Activated T-cell treated with anti-CD3 and anti-CD28 coated beads, Interleukin-2, amount 50 U/mL, for 72 hours (primary cell): ENCODE measurements at places on chromosomes 11 and 22. TPM values are rescaled to one million over a fixed set of nuclear protein-coding genes. Genes with fewer than 3 reads are reported as not detected.

GRCh38 chr22:49282596-49282995 lies 545.1 kb downstream of the BRD1 start:
- no peaks in the 10 kb centered on the region for H3K27me3 ChIP-seq
- H3K4me1 ChIP-seq, result no peaks in the 10 kb centered on the region
- H3K4me3 ChIP-seq, result no peak overlapping the region

DNA sequence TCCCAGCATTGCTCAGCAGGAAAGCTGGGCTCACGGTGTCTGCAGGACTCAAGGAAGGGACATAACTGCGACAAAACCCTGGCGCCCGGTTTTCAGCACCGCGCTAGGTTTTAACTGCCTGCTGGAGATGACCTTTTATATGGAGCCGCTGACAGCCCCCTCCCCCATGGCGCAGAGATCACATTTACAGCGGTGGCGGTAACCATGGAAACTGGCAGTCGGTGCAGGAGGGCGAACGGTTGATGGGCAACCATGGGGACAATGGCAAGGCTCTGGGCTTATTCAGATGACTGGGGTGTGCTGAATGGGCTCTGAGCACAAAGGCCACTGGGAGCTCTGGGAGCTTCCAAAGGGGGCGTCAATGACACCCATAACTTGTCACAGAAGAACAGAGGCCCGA lies 37.2 kb downstream of the CELSR1 start:
- H3K27ac ChIP-seq, result no peak overlapping the region
- H3K27me3 ChIP-seq, result peaks cover 8% of the 10 kb centered on the region
- peaks cover 9% of the 10 kb centered on the region for H3K4me1 ChIP-seq
- no peaks in the 10 kb centered on the region for H3K36me3 ChIP-seq
- DNase-seq, result no peak
- no peak overlapping the region for H3K4me3 ChIP-seq

GRCh38 chr22:48459859-48460823 lies 1367.5 kb downstream of the BRD1 start:
- H3K4me3 ChIP-seq, result no peak overlapping the region
- no peaks in the 10 kb centered on the region for H3K36me3 ChIP-seq
- no peaks in the 10 kb centered on the region for H3K4me1 ChIP-seq

- peak overlapping the region; percentile 100 for H3K4me3 ChIP-seq
- no peaks in the 10 kb centered on the region for H3K27me3 ChIP-seq
- peaks cover 2% of the 10 kb centered on the region for H3K36me3 ChIP-seq
- DNase-seq, result no peak
- H3K27ac ChIP-seq, result peak overlapping the region; percentile 100
- peaks cover 32% of the 10 kb centered on the region for H3K4me1 ChIP-seq
These were observed 2.1 kb downstream of the TRAF6 start for GRCh38 chr11:36507824-36508489.

DNA sequence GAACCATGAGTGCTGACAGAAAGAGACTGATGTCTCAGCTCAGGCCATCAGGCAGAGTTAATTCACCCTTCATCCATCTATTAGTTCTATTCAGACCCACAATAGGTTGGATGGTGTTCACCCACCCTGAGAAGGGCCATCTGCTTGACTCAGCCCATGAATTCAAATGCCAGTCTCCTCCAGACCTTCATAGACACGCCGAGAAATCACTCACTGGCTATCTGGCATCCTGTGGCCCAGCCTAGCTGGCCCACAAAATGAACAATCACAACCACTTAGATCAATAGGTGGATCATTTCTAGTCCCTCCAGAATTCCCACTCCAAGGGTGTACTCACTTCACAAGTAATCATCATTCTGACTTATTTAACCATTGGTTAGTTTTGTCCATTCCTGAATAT lies 58.2 kb downstream of the MYEOV start:
- H3K27me3 ChIP-seq, result no peaks in the 10 kb centered on the region
- H3K36me3 ChIP-seq, result peaks cover 1% of the 10 kb centered on the region
- H3K4me1 ChIP-seq, result peaks cover 9% of the 10 kb centered on the region

DNA sequence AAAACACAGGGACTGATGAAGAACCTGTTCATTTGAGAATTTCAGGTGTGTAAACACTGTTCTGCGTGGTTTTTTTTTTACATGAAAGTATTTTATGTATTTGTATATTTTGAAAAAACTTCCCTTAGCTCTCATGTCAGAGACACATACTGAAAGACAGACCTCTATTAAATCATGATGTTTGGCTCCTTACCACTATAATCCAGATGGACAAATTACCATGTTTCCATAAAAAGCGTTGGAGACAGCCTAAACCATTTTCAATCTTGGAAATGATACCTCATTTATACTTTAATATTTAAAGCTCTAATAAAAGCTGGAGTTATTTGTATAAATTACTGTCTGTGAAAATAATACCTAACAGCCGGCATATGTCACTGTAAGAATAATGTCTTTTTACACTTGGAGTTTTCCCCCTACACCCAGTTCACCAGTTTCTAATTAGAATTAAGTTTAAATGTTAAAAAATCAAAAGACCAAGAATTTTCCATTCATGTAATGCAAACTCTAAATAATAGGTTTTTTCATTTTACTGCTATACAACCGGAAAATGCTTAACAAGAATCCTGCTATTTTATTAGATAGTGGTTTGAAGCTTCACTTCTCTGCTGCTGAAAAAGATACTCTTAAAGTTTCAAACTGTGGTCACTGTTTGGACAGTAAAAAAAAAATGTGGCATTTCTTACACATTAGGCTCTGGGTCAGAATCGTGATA lies 30.8 kb downstream of the APLP2 start:
- H3K27me3 ChIP-seq, result no peaks in the 10 kb centered on the region
- no peaks in the 10 kb centered on the region for H3K36me3 ChIP-seq
- H3K4me3 ChIP-seq, result no peak overlapping the region
- DNase-seq, result no peak
- H3K4me1 ChIP-seq, result no peaks in the 10 kb centered on the region

DNA sequence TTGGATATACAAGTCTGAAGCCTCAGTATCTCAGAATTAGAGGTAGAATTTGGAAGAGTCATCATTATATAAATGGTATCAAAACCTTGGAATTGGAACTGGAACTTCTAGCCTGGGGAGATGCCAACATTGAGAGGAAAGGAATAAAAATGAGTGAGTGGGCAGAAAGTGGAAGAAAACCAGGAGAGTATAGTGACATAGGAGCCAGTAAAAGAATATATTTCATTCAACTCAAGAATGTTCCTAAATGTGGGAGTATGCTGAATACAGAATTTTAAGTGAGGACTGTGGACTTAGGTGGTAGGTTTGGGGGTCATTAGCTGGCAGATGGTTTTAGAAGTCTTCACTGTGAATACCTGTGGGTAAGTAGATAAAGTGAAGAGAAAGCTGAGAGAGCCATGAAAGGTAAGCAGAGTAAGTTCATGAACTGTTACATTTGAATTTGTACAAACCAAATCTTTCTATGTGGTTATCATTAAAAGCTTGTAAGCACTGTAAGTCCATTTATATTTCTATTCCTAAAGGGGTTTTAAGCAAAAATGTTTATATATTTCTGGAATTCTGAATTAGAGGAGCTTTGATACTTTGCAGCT lies 60.2 kb downstream of the PDHX start:
- peak overlapping the region; percentile 44 for H3K27ac ChIP-seq
- H3K4me3 ChIP-seq, result no peak overlapping the region
- no peak for DNase-seq
- peaks cover 11% of the 10 kb centered on the region for H3K4me1 ChIP-seq

DNA sequence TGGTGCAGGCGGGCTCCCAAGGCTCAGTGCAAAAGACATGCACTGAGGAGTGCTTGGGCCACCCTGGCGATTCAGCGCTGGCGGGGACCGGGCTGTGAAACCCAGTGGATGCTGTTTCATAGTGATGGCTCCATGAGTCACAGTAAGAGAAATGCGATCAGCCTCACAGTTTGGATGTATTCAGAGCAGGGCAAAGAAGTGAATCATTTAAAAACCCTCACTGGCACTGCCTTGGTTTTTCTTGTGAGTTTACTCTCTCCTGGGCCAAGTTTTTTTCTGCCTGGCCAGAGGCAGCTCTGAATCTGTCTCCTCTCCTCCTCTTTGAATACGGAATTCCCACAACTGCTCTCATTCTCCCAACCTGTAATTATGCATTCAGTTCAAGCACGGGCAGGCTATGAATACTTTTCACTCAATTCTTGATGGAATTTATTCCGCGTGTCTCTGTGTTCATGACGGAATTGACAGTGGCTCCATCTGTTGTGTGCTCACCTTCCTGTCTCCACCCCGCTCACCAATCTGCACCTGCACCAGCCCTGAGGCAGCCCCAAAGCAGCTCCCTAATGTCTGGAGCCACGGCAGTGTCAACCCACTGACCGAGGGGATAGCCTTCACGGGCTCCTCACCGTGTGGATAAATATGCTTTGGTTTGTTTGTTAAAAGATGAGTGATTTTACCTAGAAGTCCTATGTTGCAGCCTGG lies 14.9 kb downstream of the ADAMTS8 start:
- peaks cover 14% of the 10 kb centered on the region for H3K4me1 ChIP-seq
- H3K27ac ChIP-seq, result no peak overlapping the region
- no peak for DNase-seq
- H3K36me3 ChIP-seq, result no peaks in the 10 kb centered on the region
- H3K4me3 ChIP-seq, result no peak overlapping the region

The OR51B5 gene
- not detected for total RNA-seq

The PGA5 gene
- not detected for total RNA-seq

The MYBPC3 gene
- not detected for total RNA-seq
